SK-MEL-5 (cell line): ENCODE measurements at places on chromosomes 3 and 15. TPM values are rescaled to one million over a fixed set of nuclear protein-coding genes. Genes with fewer than 3 reads are reported as not detected.
A peak's percentile ranks its signal among the peaks of the same experiment; 100 is the strongest.

- DNase-seq = no peak
Observed at GRCh38 chr3:115470254-115470653, 153.1 kb upstream of the GAP43 start.

GRCh38 chr3:185365291-185366073, 2.5 kb downstream of the MAP3K13 start:
- no peak for DNase-seq

- peak; percentile 18 for DNase-seq
Observed at GRCh38 chr3:83514130-83514914, 1444.5 kb upstream of the CADM2 start.

- DNase-seq = peak; percentile 33
Observed at GRCh38 chr15:91099616-91099994, 452 bp upstream of the SV2B start.

- peak; percentile 36 for DNase-seq
Observed at GRCh38 chr3:196639483-196640296, at the start of gene NRROS. TSS of gene NRROS (plus strand) at chr3:196639694. CDS start at chr3:196654540, 14,846 bp downstream.

DNA sequence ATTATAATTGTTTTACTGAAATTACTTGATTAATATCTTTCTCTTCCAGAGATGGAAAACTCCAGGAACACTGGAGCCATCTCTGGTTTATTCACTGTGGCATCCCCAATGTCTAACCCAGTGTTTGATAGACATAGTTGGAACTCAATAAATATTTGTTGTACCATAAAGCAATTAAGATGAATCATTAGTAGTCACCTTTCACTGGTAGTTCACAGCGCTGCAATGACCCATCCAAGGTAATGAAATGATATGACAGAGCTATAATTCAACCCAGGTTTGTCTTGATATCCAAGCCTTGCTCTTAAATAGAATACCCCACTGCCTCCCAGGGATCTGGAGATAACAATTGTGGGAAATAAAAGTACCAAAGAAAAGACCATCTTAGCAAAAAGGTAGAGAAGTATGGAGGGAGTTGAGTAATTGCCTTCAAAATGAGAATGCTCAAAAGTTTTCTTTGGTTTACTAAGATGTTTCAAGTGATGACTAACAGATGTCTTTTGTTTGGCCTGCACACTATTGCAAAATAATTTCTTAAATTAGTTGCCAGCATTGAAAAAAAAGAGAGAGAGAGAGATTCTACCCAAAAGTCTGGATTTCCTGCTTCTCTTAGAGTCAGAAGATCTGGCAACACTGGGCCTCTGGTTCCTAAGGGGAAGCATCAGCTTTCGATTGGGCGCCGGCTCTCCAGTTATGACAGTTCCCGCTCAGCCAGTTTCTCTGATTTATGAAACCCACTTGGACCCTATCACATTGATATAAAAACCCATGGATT, 348.5 kb downstream of the ERC2 start:
- no peak for DNase-seq

DNA sequence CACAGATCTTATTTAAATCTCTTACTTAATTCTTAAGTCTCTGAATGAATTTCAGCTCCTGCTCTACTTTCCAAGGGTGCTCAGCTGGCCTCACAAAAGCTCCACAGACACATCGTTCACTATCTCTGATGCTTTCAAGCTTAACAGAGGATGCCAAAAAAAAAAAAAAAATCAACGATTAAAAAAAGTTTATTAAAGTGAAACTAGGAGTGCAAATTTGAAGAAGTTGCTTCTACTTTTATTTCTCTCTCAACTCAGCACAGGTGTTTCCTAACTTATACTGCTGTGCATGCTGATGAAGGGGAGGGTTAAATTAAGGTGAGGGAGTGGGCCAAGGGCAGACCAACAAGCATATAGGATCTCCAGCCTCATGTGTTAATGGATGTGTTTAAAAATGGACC, 157.2 kb downstream of the TIGIT start:
- no peak for DNase-seq

DNA sequence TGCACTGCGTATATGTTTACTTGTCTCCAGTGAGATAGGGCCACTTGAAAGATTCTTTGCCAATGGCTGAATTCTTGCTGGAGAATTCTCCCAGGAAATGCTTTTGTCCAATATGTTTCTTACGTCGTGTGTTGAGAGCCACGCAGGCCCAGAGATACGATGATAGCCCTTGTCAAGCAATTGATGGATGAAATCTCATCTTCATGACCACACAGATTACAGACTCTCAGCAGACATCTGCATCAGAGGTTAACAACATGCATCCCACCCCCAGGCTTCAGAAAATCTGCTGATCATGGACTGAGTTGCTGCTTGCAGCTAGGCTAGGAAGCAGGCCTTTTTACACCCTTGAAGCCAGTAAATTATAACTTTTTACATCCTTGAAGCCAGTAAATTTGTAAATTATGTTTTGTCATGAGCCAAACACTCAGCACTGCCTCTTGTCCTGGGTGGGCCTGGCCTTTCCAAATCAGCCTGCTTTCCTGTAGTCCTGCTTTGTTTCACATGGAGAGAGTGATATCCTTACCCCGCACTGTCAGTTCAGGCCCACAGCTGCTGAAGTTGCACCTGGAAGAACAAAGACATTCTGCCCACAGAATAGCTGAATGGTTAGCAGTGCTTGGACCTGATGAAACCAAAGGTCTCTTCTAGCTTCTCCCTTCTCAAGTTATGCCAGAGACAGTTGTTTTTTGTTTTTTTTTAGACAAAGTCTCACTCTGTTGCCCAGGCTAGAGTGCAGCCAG, 84.4 kb downstream of the GPR156 start:
- DNase-seq = no peak

DNA sequence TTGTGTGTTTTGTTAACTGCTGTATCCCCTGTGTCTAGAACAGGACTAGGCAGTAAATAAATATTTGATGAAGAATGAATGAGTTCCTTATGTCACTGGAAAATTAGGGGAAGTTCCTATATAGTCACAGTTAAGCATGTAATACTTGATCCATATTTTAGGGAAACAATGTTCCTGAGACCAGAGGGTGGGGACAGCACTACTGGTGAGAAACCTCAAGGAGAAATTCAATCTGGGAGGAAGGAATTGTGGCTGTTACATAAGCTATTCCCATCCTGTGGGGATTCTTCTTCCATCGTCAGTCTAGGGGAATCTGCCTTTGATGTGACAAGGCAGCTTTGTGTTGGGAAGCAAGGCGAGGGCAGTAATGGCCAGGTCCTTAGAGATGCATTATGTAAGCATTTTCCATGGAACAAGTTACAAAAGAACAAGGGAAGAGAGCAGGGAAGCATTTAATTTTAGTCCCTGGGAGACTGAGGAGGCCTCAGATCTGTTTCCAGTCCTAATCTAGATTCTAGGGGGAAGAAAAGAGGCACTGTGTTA, 219.3 kb upstream of the TTC14 start:
- DNase-seq = peak; percentile 91

DNA sequence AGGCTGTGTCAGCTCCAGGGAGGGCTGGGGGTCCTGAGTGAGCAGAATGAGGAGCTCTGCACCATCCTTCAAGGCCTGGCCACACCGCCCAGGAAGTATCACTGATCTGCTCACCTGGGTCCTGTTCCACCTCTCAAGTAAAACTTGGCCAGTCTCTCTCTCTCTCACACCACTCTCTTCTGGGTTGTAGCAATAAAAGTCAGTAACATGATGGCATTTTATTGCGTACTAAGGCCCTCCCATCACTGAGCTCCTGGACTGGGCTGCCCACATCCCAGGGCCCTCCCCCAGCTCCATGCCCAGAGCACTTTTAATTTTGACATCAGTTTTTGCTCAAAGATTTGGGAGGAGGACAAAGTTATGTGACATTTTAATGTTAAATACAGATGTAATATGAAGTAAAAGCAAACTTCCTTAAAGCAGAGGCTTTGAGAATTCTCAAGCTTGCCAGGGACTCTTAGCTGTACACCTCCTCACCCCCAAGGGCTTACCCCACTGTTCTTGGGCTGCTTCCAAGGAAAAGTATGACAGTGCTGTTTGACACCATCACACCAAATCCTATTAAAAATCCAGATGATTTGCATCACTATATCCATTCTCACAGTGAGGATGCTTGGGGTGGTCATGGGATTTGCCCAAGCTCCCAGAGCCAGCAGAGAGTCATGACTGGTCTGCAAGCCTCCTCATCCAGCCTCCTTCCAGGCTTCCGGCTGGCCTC, 105.1 kb upstream of the SLCO2A1 start:
- DNase-seq = no peak

DNA sequence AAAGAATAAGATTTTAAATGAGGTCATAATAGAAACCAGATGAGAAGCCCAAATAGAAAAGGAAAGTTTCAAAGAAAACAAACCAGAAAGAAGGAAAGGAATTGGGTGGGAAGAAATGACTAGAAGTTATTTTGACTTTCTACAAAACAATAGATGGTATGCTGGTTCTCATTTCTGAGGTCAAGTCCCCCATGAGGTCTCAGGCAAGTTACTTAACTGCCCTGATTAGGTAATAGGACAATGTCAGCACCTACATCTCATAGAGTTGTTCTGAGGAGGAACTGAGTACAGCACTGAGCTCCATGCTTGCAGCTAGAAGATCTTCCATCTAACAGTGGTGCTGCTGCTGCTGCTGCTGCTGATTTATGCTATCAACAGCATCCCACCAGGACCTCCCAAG, 185.9 kb downstream of the ERC2 start:
- DNase-seq = no peak

- no peak for DNase-seq
Observed at GRCh38 chr3:17800232-17800631, 57.8 kb upstream of the TBC1D5 start.

DNA sequence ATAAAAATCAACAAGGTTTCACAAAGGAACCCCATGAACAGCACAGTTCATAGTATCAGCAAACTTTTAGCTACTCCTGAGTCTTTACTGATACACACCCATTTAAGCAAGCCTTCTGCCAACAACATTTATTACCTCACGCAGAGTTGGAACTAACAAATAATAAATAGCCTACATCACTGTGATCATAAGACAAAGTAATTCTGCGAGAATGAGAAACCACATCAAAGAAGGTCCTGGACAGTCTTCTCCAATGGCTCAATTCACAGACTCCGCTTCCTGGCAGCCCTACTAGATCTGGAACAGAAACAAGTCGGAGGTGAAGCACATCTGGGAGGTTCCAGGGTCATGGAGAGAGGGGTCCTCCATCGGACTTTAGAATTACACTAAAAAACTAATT, 37.0 kb downstream of the LDHAL6B start:
- DNase-seq = peak; percentile 28

- no peak for DNase-seq
Observed at GRCh38 chr3:127307112-127307835, 19.4 kb upstream of the PRR20G start.

DNA sequence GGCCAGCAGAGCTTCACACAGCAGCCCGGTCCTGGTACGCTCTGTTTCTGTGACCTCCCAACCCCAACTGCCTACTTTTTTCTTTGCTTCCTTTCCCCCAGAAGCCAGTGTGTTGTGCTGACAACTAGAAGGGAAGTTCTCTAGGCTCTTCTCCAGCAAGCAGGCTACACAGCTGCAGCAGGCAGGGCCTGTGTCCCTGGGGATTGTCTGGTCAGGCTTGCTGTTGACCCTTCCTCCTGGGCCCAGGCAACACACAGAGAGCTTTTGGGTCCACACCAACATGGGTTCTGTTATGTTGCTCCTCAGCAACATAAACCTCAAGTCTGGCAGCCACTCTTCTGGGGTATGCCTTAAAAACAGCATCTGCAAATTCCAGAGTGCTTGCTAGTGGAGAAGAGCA, 36.2 kb upstream of the TSPAN3 start:
- DNase-seq = no peak

DNA sequence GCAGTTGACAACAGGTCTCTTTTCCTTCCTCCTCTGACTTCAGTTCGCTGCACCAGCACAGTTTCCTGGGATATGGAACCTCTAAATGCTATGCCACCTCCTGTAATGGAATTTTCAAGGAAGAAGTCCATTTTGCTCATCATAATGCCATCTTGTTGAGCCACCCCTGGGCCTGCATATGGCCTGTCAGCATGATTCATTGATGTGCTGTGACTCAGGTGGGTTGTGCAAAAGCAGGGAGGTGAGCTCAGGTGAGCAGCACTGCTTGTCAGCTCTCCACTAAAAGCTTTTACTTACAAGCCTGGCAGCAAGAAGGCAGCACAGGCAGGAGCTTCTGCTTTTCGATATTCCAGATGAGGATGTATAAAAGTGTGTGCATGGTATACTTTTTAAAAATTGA, 247.1 kb upstream of the LMCD1 start:
- DNase-seq = no peak

DNA sequence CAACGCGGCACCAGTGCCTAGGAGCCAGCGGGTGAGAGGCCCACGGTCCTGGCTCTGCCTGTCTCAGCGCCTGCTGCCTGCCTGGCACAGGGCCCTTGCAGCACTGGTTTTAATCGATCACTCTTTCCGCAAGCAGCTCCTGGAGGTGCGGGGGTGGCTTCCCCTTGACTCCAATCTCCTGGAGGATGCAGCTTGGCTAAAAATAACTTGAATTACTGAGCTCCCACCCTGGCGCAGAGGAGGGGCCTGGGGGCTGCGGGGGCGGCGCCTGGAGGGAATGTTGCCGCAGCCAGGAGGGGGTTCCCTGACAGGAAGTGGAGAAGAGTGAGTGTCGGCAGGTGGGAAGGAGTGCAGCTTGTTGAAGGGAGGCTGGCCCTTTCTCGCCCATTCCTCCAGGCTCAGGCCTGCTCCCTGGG, 9.9 kb upstream of the RPL29 start:
- DNase-seq = no peak

DNA sequence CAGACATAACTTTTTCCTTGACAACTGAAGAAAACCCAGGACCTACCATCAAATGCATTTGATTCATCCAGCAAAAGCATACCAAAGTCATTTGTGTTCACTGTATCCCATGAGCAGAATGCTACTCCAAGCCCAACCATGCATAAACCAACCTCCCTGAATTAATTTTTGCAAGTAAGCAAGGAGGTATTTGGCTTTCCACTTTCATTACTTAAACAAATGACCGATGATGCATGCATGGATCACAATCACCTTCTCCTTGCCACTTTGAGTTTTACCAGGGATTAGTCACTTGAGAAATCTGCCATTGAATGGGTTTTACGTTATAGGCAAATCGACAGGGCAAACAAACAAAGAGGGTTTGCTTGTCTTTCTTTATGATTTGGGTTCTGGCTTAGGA, 214.8 kb downstream of the FMN1 start:
- no peak for DNase-seq

GRCh38 chr15:36622197-36622795, 42.9 kb downstream of the CDIN1 start:
- DNase-seq = no peak

GRCh38 chr15:69390575-69390974, 23.6 kb upstream of the KIF23 start:
- DNase-seq = no peak

- peak; percentile 88 for DNase-seq
Observed at GRCh38 chr3:186985661-186986364, 55.5 kb downstream of the ST6GAL1 start.

- no peak for DNase-seq
Observed at GRCh38 chr15:81032818-81033217, 32.1 kb downstream of the TLNRD1 start.

- DNase-seq = no peak
Observed at GRCh38 chr3:24440760-24441464, 53.7 kb downstream of the THRB start.

- DNase-seq = no peak
Observed at GRCh38 chr3:21718943-21719591, 31.9 kb downstream of the ZNF385D start.

SLC38A3 gene
- total RNA-seq = 0.13 and 0.42 TPM in 2 replicates

CCK gene
- 0.21 TPM in 1 of 2 replicates, not detected in the other for total RNA-seq

FBLN2 gene
- total RNA-seq = 0.51 and 1.8 TPM in 2 replicates

CHRD gene
- 2.8 and 2.9 TPM in 2 replicates for total RNA-seq

DUOXA2 gene
- not detected in 2 replicates for total RNA-seq

PPIP5K1 gene
- total RNA-seq = 13.7 and 14.8 TPM in 2 replicates

MAPKAPK3 gene
- total RNA-seq = 64.8 and 66.5 TPM in 2 replicates

GABRB3 gene
- total RNA-seq = 22.2 and 24.4 TPM in 2 replicates

FBXL2 gene
- total RNA-seq = 8.8 and 9.7 TPM in 2 replicates

MESP2 gene
- total RNA-seq = 0.13 and 0.27 TPM in 2 replicates
